ENCODE measurements at places on chromosomes 5 and 9.

DNA sequence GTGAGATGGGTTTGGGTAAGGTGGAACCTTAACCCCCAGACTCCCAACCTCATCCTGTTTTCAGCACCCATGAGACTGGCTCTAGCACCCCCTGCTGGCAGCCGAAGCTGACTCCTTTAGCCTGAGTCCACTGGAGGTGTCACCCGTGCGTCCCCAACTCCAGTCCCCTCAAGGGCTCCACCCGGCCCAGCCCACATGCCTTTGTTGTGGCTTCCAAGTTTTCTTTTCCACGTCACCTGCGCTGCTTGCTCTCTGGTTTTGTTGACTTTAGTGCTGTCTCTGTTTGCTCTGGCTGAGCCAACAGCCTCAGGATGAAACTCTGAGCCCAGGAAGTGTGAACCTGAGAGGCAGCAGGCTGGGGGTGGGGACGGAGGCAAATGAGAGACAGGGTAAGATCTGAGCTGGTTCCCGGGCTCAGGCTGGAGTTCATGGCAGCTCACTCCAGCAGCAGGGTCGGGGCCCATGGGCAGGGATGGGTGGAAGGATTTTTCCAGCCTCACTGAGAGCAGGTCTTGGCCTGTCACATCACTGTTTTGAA, 13.2 kb upstream of the AQP7 start:
- no peak for DNase-seq

GRCh38 chr5:95777441-95777840, 45.1 kb downstream of the GLRX start:
- no peak for DNase-seq

DNA sequence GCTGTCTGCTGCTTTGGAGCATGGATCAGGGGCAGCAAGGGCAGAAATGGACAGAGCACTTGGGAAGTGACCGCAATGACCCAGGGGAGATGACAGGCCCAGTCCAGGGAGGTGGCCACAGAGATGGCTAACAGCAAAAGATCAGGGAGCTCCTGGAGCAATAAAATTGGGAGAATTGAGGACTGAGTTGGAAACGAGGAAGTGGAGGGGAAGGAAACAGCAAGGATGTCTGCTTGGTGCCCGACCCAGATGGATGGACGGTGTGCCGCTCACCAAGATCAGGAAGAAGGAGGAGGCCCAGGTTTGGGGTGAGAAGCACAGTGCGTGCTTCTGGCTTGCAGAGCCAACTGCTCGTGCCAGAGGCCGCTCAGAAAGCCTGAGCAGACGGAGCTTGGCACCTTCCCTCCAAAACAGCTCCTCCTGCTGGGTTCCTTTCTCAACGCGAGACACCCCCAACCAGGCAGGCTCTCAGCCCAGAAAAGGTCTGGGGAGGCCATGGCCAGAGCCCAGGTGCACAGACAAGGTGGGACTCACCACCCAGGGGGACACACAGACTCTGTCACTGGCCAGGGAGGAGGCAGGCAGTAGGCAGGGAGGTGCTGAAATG, 1.7 kb upstream of the SLC34A1 start:
- no peak for DNase-seq

DNA sequence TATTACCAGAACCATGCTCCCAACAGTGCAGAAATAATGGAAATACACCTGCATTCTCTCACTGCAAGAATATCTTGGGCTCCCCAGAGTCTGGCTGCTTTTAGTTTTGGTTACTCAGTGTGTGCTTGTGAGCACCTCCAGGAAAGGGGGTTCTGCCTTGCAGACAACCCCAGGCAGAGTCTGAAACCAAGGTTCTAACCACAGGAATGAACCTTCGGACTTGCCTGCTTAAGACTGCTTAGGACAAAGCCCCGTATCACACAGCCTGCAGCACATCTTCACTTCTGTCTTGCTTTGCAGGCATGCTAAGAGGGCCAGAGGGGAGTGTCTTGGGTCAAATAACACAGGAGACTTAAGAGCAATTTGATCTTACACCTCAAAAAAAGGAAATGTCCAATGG, 94.8 kb upstream of the SPATA31C2 start:
- no peak for DNase-seq

DNA sequence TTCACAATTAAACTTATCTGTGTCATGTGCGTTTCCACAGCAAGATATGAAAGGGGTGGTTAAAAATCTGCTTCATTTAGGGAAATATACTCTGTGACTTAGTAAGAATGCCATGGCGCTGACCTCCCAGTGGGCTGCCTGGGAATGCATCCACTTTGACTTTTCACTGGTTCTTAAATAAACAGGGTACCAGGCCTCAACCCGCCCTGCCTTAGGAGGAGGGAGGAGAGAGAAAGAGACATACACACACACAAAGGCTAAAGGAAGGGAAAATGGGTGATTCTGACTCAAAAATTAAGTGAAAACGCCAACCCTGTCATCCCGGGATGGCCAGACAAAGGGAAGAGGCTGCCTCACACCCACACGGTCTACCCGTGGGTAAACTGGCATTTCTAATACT, 122.1 kb downstream of the EBF1 start:
- DNase-seq = no peak

- no peak for DNase-seq
Observed at GRCh38 chr9:129990269-129991010, 52.5 kb downstream of the FNBP1 start.

GRCh38 chr5:65913519-65913918, 12.9 kb upstream of the ERBIN start:
- no peak for DNase-seq

- no peak for DNase-seq
Observed at GRCh38 chr5:37207802-37208201, 41.4 kb downstream of the CPLANE1 start.

- DNase-seq = peak; percentile 56
Observed at GRCh38 chr5:178113141-178113787, at the start of gene N4BP3. Gene N4BP3 (plus strand): TSS chr5:178113532. CDS start chr5:178119584, 6,052 bp downstream.

DNA sequence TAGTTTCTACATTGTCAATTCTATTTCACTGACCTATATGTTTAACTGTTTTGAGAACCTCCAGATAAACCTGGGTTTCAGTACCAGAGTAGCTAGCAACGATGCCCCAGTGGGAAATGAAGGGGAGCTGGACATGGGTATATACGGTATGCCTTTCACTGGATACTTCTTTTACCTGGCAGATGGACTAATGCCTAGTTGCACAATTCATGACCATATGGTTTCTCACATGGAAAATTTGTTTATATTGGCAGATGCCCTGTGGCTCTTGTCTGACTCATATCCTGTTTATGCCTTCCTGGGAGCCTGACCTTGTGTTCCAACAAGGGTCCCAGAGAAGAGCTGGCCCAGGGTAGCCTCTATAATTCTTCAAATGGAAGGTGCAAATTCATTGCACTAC, 144.1 kb downstream of the MAT2B start:
- no peak for DNase-seq

GRCh38 chr5:113663879-113664541, 150.5 kb downstream of the YTHDC2 start:
- no peak for DNase-seq

GRCh38 chr9:35948901-35949318, 9.0 kb downstream of the OR2S2 start:
- DNase-seq = no peak

- no peak for DNase-seq
Observed at GRCh38 chr9:105693435-105694189, 729 bp upstream of the TMEM38B start.

DNA sequence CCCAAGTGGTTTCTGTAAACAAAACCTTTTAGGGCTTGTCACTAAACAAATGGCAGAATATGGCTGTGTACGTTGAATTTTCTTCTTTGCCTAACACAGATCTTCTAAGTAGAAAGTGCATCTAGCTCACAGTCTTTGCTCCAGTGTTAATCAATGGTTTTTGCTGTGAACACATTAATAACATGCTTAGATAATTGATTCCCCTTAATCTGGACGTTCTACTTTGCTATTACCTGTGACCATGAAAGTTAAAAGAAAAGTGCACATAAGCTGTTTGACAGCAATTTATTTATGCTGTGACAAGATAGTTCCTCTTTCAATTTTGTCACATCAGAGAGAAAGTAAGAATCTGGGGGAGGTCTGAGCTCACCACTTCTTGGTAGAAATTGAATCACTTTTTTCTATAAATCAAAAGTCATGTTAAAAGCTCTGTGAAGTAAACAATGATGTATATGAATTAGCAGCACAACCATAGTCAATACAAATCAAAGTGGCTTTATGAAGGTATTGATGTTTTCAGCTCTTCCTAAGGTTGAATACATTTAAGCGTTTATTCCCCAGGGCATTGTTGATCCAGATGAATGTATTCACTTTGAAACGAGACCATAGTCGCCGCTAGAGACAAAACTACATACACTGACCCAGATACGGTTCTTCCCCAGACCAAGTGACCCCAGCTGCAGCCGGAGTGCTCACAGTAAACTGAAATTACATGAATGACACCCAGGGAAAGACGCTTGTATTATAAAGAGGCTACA, 174.6 kb upstream of the ZNF608 start:
- no peak for DNase-seq

GRCh38 chr5:22965960-22966359, 112.8 kb upstream of the CDH12 start:
- no peak for DNase-seq

GRCh38 chr5:38795986-38796741, 49.6 kb upstream of the OSMR start:
- DNase-seq = no peak

- no peak for DNase-seq
Observed at GRCh38 chr9:101567725-101568350, 26.9 kb downstream of the PPP3R2 start.

DNA sequence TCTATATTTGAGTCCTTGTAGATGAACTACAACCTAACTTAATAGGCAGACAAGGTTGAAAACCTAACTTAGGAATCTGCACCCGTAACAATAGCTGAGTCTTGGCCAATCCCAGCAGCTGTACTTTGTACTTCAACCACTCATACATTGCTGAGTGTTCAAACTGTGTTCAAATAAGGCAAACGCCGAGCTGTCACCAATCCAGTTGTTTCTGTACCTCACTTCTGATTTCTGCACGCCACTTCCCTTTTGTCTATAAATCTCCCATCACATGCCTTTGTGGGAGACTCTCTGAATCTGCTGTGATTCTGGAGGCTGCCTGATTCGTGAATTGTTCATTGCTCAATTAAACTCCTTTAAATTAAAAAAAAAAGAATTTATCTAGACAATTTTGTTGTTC, 167.8 kb upstream of the TUT7 start:
- DNase-seq = no peak

GRCh38 chr9:90099262-90099963, 494.6 kb downstream of the GADD45G start:
- DNase-seq = peak; percentile 24

GRCh38 chr5:95862671-95863382, 40.3 kb upstream of the GLRX start:
- no peak for DNase-seq

GRCh38 chr5:154265197-154265773, 74.8 kb downstream of the GALNT10 start:
- DNase-seq = no peak

- no peak for DNase-seq
Observed at GRCh38 chr5:158857371-158857770, 242.3 kb downstream of the EBF1 start.

DNA sequence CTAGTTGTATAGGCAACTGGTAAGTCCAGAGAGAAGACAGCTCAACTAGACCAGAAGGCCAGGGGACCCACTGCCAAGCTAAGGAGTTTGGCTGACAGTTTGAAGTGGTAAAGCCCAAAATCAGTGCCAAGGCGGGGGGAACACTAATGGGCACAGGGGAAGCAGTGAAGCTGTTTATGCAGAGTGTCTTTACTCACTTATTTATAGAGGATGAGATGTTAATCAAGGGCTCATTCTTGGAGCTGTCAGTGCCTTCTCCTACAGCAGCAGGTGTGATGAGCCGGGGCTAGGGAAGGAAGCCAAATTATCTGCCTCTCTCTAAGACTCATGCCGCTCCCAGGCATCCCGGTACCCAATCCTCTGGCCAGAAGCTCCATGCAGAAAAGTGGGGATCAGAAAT, 75.2 kb upstream of the GALNT10 start:
- no peak for DNase-seq

DNA sequence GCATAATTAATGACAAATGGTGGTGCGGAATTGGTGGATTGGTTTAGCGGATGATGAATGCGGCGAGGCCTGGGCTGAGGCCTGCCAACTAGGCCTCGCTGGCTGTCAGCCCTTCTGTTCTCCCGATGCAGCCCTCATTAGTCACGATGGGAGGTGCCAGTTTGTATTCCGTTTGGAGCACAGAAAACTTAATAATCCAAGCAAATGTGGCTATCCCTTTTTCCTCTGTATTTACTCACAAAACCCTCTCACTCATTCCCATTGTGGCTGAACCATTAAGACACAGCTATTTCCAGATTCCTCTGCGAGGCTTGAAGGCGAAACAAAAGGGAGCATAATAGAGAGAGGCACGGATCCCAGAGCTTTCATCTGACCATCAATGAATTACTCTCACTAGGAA, 114.3 kb downstream of the MVB12B start:
- no peak for DNase-seq

GRCh38 chr9:78599926-78600325, 303.0 kb downstream of the PSAT1 start:
- DNase-seq = no peak

DNA sequence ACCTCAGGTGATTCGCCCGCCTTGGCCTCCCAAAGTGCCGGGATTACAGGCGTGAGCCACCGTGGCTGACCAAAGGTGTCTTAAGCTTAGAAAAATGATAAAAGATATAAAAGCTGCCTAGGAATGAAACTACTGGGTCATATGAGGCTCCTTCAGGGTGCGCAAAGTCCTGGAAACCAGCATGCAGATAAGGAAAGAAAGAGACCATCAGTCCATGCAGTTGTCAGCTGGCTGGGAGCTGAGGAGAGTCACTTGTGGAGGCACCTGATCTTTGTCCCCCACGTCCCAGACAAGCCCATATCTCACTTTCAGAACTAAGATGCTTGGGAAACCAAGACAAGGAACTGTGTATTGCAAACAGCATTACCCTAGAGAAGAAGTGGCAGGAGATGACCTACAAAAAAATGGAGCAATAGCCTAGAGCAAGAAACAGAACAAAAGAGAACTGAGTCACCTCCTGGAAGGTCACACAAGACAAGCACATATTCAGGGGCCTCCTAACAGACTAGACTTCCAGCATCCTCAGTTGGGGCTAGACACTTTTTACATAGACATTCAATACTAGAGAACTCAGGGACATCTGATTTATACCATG, 2.8 kb upstream of the CCDC125 start:
- DNase-seq = no peak

DNA sequence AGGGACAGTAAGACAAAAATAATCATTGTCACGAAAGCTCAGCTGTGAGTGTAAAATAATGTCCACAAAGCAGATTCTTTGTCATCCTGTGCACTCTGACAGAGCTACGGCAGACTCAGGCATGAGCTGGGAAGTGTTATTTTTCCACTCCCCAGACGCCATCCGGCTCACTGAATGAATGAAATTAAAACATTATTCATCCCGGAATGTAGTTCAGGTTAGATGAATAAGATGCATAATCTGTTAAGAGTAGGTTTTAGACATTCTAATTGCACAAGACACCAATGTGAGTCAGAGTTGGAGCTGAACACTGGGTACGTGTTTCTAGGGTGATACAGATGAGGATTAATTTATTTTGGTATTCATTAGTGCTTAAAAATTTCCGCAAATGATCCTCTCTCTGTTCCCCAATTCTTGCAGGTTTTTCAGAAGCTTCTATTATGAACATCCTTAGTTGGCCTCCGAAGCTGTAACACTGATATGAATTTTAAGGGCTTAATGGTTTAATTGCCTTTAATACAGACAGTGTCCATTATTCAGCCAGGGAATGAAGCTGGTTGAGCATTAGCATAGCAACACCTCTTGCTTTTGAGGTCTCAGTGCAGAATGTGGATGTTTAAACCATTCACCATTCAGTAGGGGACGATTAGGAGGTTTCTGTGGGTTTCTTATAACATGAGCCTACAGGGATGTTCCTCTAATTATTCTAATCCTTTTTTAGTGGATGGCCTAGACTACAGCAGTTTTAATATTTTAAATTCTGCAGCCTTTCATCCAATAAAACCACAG, 65.6 kb upstream of the FRRS1L start:
- no peak for DNase-seq
